Osteocyte (in vitro differentiated cells): ENCODE measurements at places on chromosomes 2 and 18. TPM values are rescaled to one million over a fixed set of nuclear protein-coding genes. Genes with fewer than 3 reads are reported as not detected.

DNA sequence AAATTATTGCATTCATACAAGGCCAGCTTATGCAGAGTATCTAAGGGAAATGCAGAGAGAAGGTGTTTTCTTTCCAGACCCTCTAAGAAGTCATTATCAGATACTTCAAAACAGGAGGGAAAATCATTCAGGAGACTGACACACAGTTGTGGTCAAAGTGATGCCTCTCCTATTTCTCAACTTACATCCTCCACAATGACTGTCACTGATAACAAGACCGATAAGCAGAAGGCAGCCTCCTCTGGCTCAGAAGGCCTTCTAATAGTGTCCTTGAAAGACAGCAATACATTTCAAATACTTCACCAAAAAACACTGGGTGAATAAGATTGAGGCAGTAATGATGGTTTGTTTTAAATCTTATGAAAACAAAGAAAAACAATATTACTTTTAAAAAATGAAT, 199.7 kb downstream of the PIEZO2 start:
- peaks cover 56% of the 10 kb centered on the region for H3K36me3 ChIP-seq
- H3K27ac ChIP-seq: no peak overlapping the region
- DNase-seq: no peak
- peaks cover 23% of the 10 kb centered on the region for H3K4me1 ChIP-seq

GRCh38 chr18:10100941-10101701, 187.3 kb downstream of the VAPA start:
- H3K36me3 ChIP-seq: peaks cover 4% of the 10 kb centered on the region
- DNase-seq: no peak
- H3K27ac ChIP-seq: peak overlapping the region; percentile 1

The NRBP1 gene
- total RNA-seq: 129 and 137 TPM in 2 replicates

The GPR39 gene
- 0.21 and 0.42 TPM in 2 replicates for total RNA-seq

DNA sequence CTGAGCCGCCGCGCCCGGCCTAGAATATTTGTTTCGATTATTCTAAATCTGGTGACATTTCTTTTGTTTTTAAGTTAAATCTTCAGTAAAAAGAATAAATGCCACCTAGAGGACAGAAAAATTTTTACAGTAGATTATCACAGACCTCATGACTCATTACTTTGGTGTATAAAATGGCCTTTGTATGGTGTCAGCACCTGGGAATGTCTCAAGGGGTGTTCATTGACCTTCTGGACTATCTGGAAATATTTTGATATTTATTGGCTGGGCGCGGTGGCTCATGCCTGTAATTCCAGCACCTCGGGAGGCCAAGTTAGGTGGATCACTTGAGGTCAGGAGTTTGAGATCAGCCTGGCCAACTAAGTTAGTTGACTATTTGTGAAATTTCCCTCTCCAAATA, 30.3 kb upstream of the SLC30A6 start:
- H3K27ac ChIP-seq: peak overlapping the region; percentile 62
- peaks cover 5% of the 10 kb centered on the region for H3K4me1 ChIP-seq
- no peaks in the 10 kb centered on the region for H3K27me3 ChIP-seq

DNA sequence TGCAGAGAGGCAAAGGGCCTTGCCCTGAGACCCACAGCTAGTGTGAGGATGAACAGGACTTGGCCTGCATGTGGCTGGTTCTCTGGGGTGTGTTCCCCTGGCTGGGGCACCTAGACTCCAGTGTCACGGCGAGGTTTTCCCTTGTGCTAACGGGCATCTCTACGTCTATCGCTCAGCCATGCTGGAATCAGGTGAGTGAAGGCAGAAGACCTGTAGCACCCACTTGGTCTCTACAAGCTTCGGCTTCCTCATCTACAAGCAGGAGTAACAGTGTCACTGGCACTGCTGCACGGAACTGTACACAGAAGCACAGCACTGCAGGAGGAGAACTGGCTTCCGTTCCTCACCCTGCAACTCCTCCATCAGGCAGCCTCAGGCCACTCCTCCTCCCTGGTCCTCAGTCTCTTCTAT, 30.6 kb downstream of the HS1BP3 start:
- H3K27ac ChIP-seq: no peak overlapping the region
- H3K4me1 ChIP-seq: peaks cover 30% of the 10 kb centered on the region
- peaks cover 22% of the 10 kb centered on the region for H3K36me3 ChIP-seq
- H3K4me3 ChIP-seq: no peak overlapping the region
- no peak for DNase-seq

The DSC3 gene
- 5.6 and 5.8 TPM in 2 replicates for total RNA-seq

GRCh38 chr18:13337369-13337768, 118.8 kb downstream of the LDLRAD4 start:
- H3K36me3 ChIP-seq: no peaks in the 10 kb centered on the region
- no peak overlapping the region for H3K27ac ChIP-seq
- peaks cover 46% of the 10 kb centered on the region for H3K27me3 ChIP-seq
- DNase-seq: no peak

GRCh38 chr2:111704246-111704645, 179.7 kb downstream of the ANAPC1 start:
- H3K4me1 ChIP-seq: peaks cover 55% of the 10 kb centered on the region
- peak overlapping the region; percentile 44 for H3K27ac ChIP-seq
- no peak overlapping the region for H3K4me3 ChIP-seq
- no peaks in the 10 kb centered on the region for H3K27me3 ChIP-seq

DNA sequence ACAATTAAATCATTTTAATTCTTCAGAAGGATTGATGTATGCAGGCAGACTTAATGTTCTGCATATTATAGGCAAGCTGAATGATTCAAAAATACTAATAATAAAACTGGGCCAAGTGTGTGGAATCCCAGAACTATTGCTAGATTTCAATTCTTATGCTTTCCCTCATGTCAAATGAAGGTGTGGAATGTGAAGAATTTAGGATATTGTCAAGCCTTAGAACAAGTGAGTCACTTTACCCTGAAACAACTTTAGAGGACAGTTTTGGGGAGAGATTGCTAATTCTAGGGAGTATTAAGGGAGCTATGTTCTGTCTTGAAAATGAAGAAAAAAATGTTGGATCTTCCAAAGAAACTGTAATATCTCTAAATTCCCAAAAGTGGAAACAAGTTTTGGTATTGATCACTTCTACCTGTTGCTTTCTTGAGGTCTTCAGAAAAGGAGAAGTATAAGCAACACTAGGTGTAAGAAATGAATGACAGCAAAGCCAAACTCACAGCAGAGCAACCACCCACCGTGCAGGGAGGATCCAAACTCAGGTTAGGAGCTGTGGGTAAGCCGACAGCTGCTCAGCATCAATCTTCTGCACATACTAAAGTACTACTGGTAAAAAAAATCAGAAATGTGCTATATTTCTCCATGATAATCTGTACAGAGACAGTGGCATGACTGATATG, 818.1 kb downstream of the SLC4A3 start:
- no peak overlapping the region for H3K27ac ChIP-seq
- H3K27me3 ChIP-seq: no peaks in the 10 kb centered on the region
- no peak for DNase-seq
- H3K4me3 ChIP-seq: no peak overlapping the region

DNA sequence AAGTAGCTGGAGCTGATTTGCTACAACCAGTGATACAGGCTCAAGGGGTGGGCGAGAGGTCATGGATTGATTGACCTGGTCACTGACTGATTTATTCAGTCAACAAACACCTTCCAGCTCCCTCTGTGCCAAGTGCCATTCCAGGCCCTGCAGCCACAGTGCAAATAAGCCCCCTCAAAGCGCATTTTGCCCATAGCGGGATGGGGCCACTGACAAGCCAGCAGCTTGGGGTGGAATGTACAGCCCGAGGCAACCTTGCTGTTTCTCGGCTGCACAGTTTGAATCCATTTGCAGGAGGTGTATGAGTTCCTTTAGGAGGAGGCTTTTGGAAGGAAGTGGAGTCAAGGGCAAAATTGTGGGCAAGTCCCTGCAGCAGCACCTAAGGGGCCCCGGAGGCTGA, 235.2 kb downstream of the TPGS2 start:
- DNase-seq: no peak
- no peaks in the 10 kb centered on the region for H3K27me3 ChIP-seq
- H3K4me1 ChIP-seq: no peaks in the 10 kb centered on the region
- no peak overlapping the region for H3K4me3 ChIP-seq
